ENCODE measurements at places on chromosomes 6 and 20. TPM values are rescaled to one million over a fixed set of nuclear protein-coding genes. Genes with fewer than 3 reads are reported as not detected.

E2F3 gene
- total RNA-seq: 12.7 TPM

RCAN2 gene
- 235 TPM for total RNA-seq

GGTLC1 gene
- total RNA-seq: not detected

ASIP gene
- total RNA-seq: not detected

BMP2 gene
- total RNA-seq: 3.5 TPM

SNAP25 gene
- 10.9 TPM for total RNA-seq

FAM50B gene
- 9.1 TPM for total RNA-seq

CRISP2 gene
- not detected for total RNA-seq

GRCh38 chr6:3625980-3626563 lies 125.4 kb downstream of the PXDC1 start:
- DNase-seq: no peak

GRCh38 chr6:11434565-11435326 lies 102.8 kb upstream of the TMEM170B start:
- DNase-seq: no peak

DNA sequence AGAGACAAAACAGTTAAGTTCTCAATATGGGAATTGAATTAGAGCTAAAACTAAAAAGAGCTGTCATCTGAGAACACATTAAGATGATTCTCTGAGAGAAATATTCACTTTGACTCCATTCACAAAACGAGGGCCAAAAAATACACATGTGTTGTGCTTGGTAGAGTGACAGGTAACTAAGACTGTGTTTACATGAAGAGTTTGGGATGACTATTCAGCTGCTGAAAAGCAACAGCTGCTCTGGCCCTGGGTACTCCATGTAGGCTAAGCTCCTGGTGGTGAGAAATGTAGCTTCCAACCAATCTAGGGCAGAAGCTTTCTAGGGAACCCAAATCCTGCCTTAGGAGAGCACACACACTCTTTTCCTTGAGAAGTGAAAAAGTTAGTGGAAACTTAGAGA lies 184.5 kb downstream of the COL21A1 start:
- DNase-seq: no peak

- DNase-seq: no peak
Observed at GRCh38 chr6:149313861-149314260, 3.7 kb upstream of the TAB2 start.

DNA sequence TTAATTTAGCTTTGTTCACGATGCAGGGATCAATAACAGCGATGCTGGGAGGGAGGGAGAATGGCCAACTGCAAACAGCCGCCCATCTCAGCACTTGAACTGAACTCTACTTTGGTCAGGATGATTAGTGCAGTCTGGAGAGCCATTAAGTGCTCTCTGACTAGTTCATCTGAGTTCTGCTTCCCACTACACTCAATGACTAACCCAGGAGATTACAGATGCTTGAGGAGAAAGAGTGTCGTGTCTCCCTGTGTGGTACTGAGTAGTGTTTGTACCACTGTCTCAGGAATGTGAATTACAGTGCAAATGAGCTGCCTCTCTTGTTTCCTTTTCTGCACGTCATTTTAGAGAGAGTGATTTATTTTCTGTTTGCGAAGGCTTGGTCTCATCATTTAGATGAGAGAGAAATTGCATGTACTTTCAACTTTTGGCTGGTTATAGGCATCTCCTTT lies 23.5 kb downstream of the CARMIL1 start:
- no peak for DNase-seq

DNA sequence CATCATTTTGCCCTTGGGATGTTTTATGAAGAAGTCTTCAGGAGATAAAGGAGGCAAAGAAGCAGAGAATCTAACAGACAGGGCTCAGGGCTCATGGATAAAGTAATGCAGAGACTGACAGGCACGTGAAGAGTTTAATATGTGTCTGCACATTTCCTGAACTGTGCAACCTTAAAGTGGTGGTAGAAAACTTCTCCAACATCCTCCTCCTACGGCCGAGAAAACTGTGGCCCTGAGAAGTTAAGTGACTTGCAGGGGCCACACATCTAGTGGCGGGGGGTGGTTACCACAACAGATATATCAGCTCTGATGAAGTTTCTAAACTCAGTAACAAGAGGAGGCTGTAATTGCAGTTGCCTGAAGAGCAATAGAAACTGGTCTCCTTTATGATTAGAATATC lies 61.0 kb downstream of the SOBP start:
- DNase-seq: no peak

DNA sequence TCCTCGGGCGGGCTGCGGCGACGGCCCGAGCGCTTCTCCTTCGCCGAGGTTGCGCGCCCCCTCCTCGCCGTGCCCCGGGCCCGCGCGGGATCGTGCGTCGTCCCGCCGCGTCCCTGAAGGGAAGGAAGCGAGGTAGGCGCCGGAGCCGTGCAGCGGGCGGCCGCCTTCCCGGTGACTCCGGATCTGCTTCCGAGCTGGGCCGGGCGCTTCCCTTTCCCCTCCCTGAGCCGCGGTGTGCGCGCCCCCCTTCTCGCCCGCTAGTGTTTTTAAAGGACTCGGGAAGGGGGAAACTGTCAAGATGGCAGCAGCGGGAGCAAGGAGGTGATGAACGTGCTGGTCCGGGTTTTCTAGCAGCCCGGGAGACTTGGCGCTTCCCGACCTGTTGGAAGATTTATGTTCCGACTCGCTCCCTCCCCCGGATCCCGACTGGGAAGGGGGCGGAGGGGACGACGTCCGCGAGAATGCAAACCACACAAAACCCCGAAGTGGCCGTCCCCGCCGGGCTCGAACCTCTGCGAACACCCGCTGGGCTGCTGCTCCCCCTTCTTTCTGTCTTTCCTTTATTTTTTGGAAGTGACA lies 744 bp upstream of the FOXO3 start:
- DNase-seq: peak; percentile 91

- DNase-seq: no peak
Observed at GRCh38 chr20:60667641-60668040, 584.4 kb upstream of the CDH4 start.

GRCh38 chr6:150787429-150787828 lies 78.1 kb upstream of the MTHFD1L start:
- DNase-seq: no peak

GRCh38 chr20:41030531-41031242 lies 2.1 kb downstream of the TOP1 start:
- no peak for DNase-seq

- DNase-seq: no peak
Observed at GRCh38 chr20:57124800-57125517, 141.5 kb downstream of the BMP7 start.
